Choroid plexus epithelial cell (primary cell): ENCODE measurements at places on chromosomes 3 and 15.
A peak's percentile ranks its signal among the peaks of the same experiment; 100 is the strongest.

GRCh38 chr3:12656193-12656592 is 7.7 kb downstream of the RAF1 start:
- DNase-seq: no peak

GRCh38 chr3:50620820-50621219 is 3.9 kb downstream of the MAPKAPK3 start:
- no peak for DNase-seq

GRCh38 chr3:184335661-184336546 is 1.5 kb upstream of the FAM131A start:
- DNase-seq: peak; percentile 83

DNA sequence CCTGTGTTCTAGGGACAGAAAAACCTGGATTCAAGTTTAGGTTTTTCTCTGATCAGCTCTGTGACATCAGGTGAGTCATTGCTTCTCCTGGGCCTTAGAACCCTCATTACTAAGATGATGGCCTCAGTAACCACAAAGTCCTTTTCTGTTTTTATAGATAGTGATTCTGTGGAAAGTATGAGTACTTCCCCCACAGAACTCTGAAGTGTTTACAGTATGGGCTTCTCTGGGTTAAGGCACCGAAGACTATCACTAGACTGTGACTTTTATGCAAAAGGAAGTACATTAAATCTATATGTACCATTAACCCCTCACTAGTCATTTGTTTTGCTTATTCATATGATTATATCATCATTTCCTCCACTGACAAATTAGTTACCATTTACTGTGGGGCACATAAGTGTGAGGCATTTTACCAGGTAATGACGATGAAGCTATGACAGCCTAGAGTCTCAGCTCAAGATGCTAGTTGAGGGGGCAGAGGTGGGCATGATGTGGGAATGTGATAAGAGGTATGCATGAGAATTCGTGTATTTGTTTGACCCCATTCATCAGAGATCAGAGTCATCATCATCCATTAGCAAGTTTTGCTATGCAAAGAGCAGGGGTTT is 15.0 kb upstream of the RORA start:
- DNase-seq: no peak

- DNase-seq: no peak
Measured at GRCh38 chr15:31781261-31781660, 249.1 kb upstream of the CHRNA7 start.

DNA sequence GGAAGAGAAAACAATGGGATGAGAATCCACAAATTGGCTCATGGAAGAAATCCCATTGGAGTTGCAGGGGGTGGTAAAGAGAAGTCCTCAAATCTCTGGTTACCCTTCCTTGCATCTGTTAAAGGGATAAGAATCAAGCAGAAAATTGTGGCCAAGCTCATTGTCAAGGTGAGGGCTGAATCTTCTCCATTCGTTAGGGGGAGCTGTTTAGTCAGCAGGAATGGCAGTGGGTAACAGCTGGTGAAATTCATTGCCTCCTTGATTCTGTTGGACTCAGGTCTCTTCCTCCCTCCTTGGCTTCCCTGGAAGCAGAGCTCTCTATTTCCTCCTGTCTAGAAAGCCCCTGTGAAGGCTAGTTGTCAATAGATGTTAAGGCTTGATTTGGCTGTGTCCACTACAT is 343.1 kb upstream of the SEMA6D start:
- peak; percentile 59 for DNase-seq

GRCh38 chr3:37945807-37946530 is 44.6 kb upstream of the VILL start:
- peak; percentile 61 for DNase-seq

- DNase-seq: no peak
Measured at GRCh38 chr3:171585039-171585438, 124.8 kb upstream of the TNIK start.

DNA sequence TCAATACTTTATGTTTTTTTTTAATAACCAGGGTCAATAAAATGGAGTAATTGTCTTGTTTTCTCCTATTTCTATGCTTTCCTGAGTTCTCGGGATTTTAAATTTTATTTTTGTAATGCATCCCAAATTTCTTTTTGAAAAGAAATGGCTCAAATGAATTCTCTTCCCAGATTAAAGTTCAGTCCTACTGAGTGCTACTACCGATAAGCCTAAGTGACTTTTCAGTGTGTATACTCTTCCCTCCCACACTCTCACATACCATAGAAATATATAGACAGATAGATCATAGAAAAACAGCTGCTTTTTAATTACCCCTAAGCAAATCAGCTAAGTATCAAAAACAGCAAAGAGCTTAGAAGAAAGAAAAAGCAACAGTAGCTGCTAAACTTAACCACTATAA is 1.5 kb downstream of the SERPINI1 start:
- DNase-seq: no peak

DNA sequence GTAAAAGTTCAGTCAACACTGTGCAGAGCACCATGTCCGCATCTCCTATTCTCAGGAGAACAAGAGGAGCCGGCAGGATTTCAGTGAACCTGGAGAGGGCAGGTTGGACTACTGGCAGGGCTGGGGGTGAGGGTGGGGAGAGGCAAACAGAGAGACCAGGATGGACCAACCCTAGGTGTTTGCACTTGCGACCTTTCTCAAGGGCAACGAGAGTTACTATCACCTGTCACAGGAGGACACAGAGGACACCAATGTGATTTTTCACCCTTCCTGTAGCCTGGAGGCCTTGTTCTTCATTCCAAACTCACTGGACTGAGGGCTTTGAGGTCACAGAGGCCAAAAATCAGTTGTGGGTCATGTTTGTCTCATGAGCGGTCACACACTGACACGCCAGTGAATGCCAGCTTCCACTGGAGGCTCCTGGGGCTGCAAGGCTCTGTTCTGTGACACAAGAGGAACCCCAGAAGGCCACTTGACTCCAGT is 89.5 kb downstream of the CPN2 start:
- DNase-seq: no peak

- DNase-seq: no peak
Measured at GRCh38 chr15:40272485-40273056, 10.3 kb downstream of the ANKRD63 start.

- no peak for DNase-seq
Measured at GRCh38 chr15:78087951-78088772, 4.2 kb upstream of the SH2D7 start.

DNA sequence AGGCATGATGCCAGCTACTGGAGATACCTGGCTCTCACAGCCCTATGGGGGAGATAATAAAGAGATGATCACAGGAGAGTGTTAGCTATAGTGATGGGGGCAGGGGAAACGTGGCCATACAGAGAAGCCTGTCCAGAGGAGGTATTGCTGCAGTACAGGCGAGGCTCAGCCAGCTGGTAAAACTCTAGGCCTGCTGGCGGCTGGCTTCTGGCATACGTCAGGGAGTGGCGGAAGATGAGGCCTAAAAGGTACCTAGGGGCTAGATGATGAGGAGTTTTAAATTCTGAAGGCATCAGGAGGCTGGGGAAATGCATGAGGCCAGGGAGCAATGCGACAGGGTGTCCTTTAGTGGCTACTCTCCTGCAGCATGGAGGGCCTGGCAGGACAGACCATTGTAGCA is 110.7 kb downstream of the EEFSEC start:
- no peak for DNase-seq

GRCh38 chr3:67798412-67798811 is 144.0 kb upstream of the SUCLG2 start:
- no peak for DNase-seq

DNA sequence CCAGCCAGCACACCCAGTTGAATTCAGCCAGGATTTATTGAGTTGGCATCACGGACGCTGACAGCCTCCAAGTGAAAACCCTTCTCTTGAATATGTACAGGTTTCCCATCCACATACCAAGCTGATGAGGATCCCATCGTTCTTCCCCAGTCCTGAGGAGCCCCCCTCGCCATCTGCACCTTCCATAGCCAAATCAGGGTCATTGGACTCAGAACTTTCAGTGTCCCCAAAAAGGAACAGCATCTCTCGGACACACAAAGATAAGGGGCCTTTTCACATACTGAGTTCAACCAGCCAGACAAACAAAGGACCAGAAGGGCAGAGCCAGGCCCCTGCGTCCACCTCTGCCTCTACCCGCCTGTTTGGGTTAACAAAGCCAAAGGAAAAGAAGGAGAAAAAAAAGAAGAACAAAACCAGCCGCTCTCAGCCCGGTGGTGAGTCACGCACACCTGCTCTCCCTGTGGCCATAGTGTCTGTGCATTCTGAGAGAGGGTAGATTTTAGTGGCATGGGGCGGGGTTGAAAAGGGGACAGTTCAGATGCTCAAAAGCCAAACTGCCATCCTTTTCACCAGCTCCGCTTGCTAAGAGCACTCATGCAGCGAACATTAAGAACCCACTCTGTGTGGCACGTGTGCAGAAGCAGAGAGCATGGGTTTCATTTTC is 51.2 kb downstream of the KLHL25 start:
- DNase-seq: no peak

DNA sequence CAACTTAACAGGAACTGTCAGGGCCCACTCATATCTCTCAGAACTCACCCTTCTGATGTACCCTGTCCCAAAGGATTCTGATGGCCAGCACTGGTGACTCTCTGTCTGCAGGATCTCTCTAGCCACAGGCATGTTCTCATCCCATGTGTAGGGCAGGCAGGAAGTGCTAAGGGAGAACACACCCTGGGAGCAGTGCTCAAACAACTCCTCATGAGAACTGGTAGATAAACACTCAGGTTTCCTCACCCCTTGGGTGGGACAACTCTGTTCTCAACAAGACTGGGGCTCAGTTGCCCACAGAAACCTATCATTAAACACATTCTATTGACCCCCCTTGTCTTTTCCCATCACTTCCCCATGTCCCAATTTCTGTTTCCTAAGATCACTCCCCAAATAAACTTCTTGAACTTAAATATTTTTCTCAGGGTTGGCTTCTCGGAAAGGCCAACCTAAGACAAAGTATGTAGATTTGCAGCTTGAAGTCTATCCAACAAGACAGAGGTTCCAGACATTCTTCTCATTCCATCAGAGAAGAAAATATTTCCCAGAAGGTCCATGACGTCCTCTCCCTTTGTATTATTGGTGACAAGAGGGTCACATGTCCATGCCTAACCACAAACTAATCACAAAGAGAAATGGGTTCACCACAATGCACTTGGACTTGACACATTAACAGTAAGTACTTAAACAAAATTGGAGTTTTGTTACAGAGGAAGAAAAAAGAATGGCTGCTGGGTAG is 276.6 kb upstream of the GADL1 start:
- DNase-seq: peak; percentile 98

DNA sequence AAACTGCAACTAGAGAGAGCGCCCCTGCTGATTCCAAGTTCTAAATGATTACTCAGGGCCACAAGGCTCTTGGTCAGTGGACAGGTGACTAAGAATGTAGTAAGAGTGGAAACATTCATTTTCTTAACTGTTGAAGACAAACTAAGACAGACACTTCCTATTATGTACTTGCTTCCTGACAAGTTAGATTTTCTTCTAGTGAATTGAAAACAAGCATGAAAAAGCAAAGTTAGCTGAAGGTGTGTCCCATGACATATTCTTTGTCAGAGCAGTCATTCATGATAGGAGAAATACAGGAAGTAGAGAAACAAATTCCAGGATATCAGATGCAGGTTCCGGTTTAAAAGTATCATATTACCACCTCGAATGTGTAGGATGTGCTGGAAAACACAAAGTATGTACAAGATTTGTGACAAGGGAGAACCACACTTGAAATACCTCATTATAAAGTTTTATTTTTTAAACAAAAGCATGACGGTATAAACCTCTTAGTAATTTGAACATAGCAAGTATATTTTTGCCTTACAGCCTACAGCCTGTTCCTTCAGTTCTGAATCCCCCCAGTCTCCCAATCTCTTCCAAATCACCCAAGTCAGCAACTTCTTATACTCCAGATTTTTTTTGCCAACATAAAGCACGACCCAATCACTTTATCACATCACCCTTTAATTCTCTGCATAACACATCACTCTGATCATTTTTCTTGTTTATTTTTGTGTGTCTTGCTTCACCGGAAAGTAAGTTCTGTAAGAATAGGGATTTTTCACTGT is 6.2 kb downstream of the TSPAN3 start:
- peak; percentile 70 for DNase-seq

GRCh38 chr15:85010386-85011159 is 28.9 kb downstream of the PDE8A start:
- peak; percentile 56 for DNase-seq

- DNase-seq: no peak
Measured at GRCh38 chr3:72974956-72975355, 21.7 kb upstream of the PPP4R2 start.

DNA sequence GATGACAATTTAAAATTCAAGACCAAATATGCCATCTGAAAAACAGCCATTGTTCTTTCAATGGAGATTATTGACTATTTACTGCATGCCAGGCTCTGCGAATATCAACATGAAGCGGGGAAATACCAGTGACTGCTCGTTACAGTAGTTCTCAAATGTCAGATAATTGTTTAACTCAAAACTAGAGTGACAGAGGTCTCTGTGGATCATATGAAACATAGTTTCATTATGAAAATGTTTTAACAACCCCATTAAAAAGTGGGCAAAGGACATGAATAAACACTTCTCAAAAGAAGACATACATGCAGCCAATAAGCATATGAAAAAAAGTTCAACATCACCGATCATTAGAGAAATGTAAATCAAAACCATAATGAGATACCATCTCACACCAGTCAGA is 50.0 kb upstream of the GPR149 start:
- DNase-seq: no peak

DNA sequence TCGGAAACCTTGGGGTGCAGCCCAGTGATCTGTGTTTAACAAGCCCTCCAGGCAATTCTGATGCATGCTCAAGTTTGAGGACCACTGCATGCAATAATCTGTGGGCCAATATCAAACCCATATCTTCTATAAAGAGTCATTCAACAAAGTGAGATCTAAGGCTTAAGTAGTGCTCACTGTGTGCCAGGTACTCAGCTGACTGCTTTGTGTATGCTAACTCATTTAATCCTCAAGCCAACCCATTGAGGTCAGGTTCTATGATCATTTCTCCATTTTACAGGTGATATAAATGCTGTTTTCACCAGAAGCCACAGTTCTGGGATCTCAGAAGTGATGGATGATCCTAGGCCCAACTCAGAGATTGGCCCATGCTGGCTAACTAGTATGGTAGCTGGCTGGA is 101.7 kb downstream of the SMAD6 start:
- no peak for DNase-seq

DNA sequence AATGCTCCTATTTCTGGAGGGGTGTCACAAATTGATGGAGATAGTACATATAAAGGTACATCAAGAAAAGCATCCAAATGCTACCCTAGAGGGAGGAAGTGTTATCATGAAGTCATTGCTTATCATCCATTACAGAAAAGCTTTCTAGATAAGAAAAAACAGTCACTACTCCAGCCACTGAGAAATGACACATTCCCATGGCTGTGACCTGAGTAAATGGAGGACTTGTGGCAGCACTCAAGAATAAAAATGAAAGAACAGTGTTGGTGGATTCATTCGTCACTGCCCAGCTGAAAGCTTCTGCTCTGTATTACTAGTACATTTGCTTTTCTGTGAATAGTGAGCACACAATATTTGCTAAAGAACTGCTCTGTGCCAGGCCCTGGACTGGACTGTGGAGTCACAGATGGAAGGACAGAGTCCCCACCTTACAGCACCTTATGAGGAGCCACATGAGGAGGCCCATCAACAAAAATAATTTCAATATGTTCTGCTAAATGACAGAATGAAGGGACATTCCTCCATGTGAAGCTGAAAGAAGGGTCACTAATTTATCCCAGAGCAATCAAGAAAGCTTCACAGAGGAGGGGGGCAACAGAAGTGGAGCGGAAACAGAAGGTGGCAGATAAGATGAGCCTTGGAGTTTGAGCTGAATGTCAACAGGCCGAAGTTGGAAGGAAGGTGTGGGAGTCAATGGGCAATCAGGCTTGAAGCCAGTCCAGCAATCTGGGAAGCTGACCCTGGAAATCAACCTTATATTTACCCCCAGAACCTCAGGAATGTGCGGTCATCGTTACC is 343.5 kb upstream of the TRIM42 start:
- DNase-seq: no peak
